ENCODE measurements at places on chromosomes 1 and 21. TPM values are rescaled to one million over a fixed set of nuclear protein-coding genes. Genes with fewer than 3 reads are reported as not detected.

- DNase-seq: no peak
Observed at GRCh38 chr21:39263372-39263771, 50.1 kb downstream of the BRWD1 start.

Gene ERG
- total RNA-seq: 8.6 TPM

- no peak for DNase-seq
Observed at GRCh38 chr1:7565099-7565750, 205.9 kb upstream of the VAMP3 start.

DNA sequence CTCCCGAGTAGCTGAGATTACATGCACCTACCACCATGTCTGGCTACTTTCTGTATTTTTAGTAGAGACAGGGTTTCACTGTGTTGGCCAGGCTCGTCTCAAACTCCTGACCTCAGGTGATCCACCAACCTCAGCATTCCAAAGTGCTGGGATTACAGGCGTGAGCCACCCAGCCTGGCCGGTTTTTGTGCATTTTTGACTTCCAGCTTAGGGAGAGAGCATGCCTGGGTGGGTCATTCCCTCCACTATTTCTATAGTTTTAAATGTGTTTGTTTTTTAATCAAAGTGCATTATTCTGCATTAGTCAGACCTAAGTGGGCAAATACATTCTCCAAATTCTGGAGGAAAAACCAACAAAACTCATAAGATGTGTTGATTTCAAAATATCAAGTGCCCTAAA is 207.4 kb upstream of the NRIP1 start:
- no peak for DNase-seq

- no peak for DNase-seq
Observed at GRCh38 chr1:184272175-184272866, 114.5 kb upstream of the C1orf21 start.

DNA sequence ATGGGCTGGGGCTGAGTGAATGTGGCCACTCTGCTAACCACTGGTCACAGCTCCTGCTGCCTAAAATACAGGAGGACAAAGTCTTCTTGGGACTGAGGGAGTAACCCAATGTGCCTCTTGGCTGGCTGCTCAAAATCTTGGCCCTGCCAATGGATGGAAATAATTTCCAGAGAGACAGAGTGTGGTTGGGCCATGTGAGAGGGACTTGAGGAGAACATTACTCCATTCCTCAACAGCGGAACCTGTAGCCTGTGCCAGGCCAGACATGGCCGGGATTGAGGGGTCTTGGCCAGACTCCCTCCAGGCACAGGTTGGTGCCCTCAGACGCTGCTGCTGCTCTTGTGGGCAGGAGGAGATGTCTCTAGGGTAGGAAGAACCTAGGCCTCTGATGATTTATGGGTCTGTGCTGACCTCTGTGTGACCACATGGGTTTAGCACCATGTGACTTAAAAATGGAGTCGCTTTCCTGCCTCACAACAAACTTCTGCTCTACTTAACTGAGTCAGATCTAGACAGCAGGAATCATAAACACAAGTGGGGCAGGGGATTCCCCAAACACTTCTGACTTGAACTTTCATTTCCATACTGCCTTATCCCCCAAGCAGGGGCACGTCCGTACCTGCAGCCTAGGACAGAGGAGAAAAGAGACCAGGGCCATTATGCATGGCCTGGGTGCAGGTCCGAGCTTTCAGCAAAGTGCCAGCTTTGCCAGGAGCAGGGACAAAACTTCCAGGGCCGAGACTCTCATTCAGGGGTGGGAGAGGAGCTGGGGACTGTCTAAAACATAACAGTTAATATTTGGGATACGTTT is 79.2 kb downstream of the CD34 start:
- no peak for DNase-seq

DNA sequence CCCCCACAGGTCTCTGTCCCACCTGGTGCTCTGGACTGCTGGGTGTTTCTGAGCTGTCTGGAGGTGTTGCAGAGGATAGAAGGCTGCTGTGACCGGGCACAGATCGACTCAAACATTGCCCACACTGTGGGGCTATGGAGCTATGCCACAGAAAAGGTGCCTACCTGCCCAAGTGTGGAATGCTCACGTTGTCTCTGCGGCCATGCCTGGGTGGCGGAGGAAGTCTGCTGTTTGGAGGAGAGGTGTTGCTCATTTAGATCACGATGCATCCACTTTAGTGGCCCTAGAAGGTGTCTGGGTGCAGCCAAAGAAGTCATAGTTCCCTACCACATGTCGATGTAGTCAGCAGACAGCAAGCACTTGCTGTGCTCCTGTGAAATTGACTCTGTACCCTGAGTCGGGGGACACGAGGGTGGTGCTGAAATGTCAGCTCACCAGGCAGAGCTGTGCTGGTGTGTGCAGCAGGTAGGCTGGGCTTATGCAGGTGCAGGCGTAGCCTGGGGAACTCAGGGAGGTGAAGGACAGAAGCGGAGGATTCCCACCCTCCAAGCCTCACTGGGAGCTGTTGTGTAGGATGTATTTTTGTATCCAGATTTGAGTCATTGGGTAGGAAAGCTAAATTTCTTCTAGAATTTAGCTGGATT is 32.8 kb upstream of the PWP2 start:
- DNase-seq: no peak

Gene LCE6A
- not detected for total RNA-seq

DNA sequence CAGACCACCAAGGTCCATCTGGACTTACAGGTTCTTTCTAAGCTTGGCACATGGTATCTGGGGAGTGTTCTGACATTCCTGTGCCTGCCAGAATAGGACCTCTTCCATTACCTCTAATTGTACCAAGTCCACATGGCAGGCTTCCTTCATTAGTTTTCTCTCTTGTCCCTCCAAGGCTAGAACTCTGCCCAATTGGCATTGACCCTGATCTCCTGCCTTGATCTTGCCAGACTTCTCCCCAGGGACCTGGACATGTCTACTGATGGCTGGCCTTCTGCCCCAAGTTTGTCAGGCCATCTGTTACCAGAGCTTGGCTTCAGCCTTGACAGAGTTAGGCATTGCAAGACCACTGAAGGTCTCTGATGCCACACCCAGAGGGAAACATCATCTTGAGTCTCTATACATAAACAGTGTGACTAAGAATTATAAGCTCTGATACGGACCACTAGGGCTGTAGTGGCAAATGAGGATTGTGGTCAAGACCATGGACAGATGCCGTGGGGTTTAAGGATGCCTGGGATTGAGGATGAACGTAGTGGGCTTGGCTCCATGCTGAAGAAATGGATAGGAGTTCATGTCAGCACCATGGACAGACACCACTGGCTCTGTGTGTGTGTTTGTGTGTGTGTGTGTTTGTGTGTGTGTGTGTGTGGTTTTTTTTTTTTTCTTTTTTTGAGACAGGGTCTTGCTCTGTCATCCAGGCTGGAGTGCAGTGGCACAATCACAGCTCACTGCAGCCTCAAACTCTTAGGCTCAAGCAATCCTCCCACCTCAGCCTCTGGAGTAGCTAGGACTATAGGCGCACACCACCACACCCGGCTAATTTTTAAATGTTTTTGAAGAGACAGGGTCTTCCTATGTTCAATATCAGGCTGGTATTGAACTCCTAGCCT is 19.5 kb upstream of the PSMB2 start:
- peak; percentile 63 for DNase-seq

- DNase-seq: no peak
Observed at GRCh38 chr1:110480356-110481096, 29.6 kb downstream of the PROK1 start.

Gene ARHGEF10L
- total RNA-seq: 39.9 TPM

Gene IGSF3
- total RNA-seq: 46.5 TPM

GRCh38 chr1:119435052-119435451 is 20.1 kb downstream of the HSD3B2 start:
- DNase-seq: no peak

Gene TPTE
- total RNA-seq: not detected

GRCh38 chr1:40438391-40439015 is 11.8 kb upstream of the ZFP69B start:
- peak; percentile 15 for DNase-seq

- peak; percentile 41 for DNase-seq
Observed at GRCh38 chr1:111988743-111989453, 570 bp downstream of the KCND3 start.

Gene TBX15
- 88.8 TPM for total RNA-seq
